ENCODE measurements at places on chromosomes 6 and 20.

GRCh38 chr6:134402372-134402984 is 84.6 kb upstream of the SGK1 start:
- no peak for DNase-seq

GRCh38 chr6:159527351-159527750 is 165.7 kb downstream of the SOD2 start:
- DNase-seq = no peak

GRCh38 chr6:36025932-36026327 is 1.5 kb upstream of the SLC26A8 start:
- no peak for DNase-seq

- DNase-seq = peak; percentile 77
These were observed 17.8 kb downstream of the SLC22A1 start for GRCh38 chr6:160139420-160139851.

Data from AG20443 (cell line).